ENCODE measurements at places on chromosomes 13 and 19. TPM values are rescaled to one million over a fixed set of nuclear protein-coding genes. Genes with fewer than 3 reads are reported as not detected.

The TTC9B gene
- 0.61 TPM for total RNA-seq

The GDF15 gene
- total RNA-seq = 24.9 TPM

The ADGRE3 gene
- total RNA-seq = not detected

The KIRREL2 gene
- total RNA-seq = 0.50 TPM

The DCT gene
- not detected for total RNA-seq

The FXYD7 gene
- 0.17 TPM for total RNA-seq

The PEAK3 gene
- total RNA-seq = 0.18 TPM

The KIR3DL2 gene
- total RNA-seq = 0.06 TPM

The SLC17A7 gene
- 0.75 TPM for total RNA-seq

The WDR18 gene
- total RNA-seq = 62.8 TPM

The SH3GL1 gene
- total RNA-seq = 56.1 TPM

The SIAH3 gene
- not detected for total RNA-seq

The OSCAR gene
- total RNA-seq = 0.20 TPM

The MEIOSIN gene
- total RNA-seq = 0.05 TPM

The SELENOV gene
- not detected for total RNA-seq

The ACP5 gene
- total RNA-seq = 0.15 TPM

The PLVAP gene
- total RNA-seq = not detected

The RTBDN gene
- total RNA-seq = 0.33 TPM

The LHFPL6 gene
- total RNA-seq = 6.5 TPM

The TTYH1 gene
- 0.16 TPM for total RNA-seq

The LRCH1 gene
- 8.8 TPM for total RNA-seq

The KLK2 gene
- 0.18 TPM for total RNA-seq

The PLK5 gene
- total RNA-seq = not detected

The GPR32 gene
- not detected for total RNA-seq

The PINLYP gene
- not detected for total RNA-seq

The ZNF738 gene
- 0.76 TPM for total RNA-seq

The PTGIR gene
- total RNA-seq = not detected

The PSG7 gene
- total RNA-seq = not detected

The ZNF560 gene
- total RNA-seq = not detected

The CEACAM6 gene
- 18.6 TPM for total RNA-seq

The APOC1 gene
- 110 TPM for total RNA-seq

The PRTN3 gene
- 0.18 TPM for total RNA-seq

The ZNF865 gene
- total RNA-seq = 11.9 TPM
